ENCODE measurements at places on chromosomes 1 and 21. TPM values are rescaled to one million over a fixed set of nuclear protein-coding genes. Genes with fewer than 3 reads are reported as not detected.

DNA sequence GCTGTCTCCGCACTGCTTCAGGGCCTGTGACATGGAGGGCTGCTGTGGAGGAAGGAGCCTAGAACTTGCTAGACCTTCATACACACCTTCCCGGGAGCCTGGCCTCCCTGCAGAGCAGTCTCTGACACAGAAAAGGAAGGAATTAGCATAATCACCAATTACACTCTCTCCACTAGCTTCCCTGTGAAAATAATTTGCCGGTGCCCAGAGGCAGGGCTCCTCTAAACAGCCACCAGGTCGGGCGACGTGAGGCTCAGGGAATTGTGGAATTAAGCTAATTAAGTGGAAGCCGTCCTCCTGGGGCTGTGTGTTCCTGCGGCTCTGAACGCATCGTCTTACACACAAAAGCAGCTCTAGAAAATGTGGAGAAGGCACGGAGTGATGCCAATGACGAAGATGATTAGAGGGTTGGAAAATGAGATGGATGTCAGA lies 82.6 kb downstream of the NENF start:
- DNase-seq, result no peak

DNA sequence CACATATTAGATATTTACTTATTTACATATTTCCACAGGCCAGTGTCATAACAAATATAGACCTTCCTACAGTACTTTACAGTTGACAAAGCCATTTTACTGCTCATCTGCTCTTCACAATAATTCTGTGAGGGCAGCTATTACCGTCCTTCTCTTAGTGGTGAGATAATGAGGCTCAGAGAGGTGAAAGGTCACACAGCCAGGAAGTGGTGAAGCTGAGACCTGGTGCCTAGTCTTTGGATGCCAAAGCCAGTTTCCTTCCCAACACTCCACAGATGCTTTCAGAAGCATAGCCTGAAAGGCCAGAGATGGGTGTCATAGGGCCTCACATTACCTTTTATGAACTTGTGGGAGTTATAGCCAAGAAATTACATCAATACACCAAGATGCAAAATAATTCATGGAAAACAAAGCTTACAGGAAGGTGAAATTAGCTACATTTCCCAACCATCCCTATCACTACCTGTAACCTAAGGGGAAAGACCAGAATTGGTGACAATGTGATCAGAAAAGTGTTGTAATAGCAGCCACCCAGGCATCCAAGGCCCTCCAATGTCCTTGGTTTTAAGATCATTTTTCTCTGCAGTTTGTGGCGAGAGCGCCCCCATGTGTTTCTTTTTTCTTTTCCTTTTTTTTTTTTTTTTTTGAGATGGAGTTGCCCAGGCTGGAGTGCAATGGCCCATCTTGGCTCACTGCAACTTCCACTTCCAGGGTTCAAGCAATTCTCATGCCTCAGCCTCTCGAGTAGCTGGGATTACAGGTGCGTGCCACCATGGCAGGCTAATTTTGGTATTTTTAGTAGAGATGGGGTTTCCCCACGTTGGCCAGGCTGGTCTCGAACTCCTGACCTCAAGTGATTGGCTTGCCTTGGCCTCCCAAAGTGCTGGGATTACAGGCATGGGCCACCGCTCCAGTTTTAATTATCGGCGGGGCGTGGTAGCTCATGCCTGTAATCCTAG lies 26.5 kb upstream of the RPL11 start:
- no peak for DNase-seq

- no peak for DNase-seq
Observed at GRCh38 chr1:86971778-86972177, 57.3 kb downstream of the HS2ST1 start.

- no peak for DNase-seq
Observed at GRCh38 chr1:245990315-245991022, 516.6 kb downstream of the SMYD3 start.

GRCh38 chr1:67429528-67430357 lies 459 bp downstream of the SERBP1 start:
- DNase-seq, result no peak

- no peak for DNase-seq
Observed at GRCh38 chr1:197017558-197018146, 40.3 kb downstream of the CFHR5 start.

DNA sequence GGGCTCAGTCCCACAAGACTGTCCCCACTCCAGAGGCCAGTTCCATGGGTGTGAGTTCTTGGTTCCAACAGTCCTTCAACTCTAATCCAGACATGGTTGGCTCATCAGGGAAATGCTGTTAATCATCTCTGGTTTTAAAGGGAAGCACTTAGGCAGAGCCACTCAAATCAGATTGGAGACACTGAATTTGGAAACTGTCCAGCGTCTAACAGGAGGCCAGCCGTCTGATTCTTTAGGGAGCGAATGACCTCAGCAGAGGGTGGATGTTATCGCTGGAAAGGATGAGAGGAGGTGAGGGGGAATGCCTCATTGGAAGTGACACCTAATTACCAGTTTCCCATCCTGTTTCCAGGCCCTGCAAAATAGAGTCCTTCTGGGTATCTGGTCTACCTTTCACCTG lies 22.8 kb upstream of the LRRC38 start:
- no peak for DNase-seq

- no peak for DNase-seq
Observed at GRCh38 chr1:93080179-93080823, 1.2 kb downstream of the MTF2 start.

DNA sequence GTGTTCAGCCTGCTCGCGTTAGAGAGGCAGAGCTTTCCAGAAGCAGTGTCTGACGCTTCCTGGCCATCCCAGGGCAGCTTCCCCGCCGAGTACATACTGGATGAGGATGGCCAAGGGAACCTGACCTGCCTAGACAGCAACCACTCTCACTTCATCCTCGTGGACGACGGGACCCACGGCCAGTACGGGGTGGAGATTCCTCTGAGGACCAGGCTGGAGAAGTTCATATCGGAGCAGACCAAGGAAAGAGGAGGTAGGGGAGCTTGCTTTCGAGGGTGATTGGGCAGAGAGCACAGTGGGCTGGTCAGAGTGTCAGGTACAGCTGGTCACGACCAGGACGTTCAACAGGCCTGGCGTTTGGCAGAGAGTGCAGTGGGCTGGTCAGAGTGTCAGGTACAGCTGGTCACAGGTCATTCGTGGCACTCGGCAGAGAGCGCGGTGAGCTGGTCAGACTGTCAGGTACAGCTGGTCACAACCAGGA lies 22.4 kb downstream of the TRPM2 start:
- DNase-seq, result peak; percentile 53

GRCh38 chr21:31644643-31645042 lies 14.8 kb upstream of the SOD1 start:
- peak; percentile 41 for DNase-seq

- DNase-seq, result no peak
Observed at GRCh38 chr1:63643926-63644325, 50.7 kb downstream of the PGM1 start.

- no peak for DNase-seq
Observed at GRCh38 chr1:18354612-18355011, 126.1 kb upstream of the KLHDC7A start.

DNA sequence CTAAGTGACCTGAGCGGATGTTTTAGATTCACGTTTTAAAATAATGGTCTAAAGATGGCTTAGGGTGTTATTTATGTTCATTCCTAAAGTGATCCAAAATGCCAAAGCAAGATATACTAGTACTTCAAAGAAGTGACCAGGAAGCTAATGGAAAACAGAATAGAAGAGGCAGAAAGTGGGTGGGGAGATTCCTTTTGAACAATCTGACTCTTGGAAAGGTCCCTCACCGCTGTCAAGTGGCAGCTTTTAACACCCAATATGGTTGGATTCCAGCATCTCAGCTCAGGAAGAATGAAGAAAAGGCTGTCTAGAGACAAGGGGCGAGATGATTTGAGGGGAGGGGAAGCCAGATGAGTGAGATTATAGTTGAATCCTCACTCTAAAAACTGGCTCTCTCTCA lies 90.3 kb downstream of the SCMH1 start:
- no peak for DNase-seq

- DNase-seq, result no peak
Observed at GRCh38 chr1:186965847-186966246, 137.1 kb downstream of the PLA2G4A start.

DNA sequence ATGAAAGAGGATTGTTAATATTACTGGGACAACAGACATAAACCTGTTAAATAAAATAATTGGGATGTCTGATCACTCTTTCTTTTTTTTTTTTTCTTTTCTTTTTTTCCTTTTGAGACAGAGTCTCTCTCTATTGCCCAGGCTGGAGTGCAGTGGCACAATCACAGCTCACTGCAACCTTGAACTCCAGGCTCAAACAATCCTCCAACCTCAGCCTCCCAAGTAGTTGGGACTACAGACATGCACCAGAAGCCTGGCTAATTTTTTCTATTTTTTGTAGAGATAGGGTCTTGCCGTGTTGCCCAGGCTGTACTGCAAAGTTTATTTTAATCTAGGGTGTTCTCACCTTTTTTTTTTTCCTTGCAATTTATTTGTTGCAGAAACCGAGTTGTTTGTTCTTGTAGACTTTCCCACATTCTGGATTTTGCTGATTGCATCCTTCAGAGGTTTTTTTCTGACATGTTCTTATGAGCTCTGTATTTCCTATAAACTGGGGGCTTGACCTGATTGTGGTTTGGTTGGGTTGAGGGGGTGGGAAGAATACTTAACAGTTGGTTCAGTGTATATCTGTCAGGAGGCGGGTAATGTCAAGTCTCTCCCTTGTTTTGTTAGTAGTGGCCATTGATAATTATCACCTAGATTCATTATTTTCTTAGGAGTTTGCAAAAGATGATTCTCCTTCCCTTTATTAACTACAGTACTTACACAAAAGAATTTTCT lies 125.2 kb downstream of the MAST2 start:
- DNase-seq, result no peak

- no peak for DNase-seq
Observed at GRCh38 chr1:222461941-222462340, 86.0 kb downstream of the HHIPL2 start.

GRCh38 chr1:117034791-117035290 lies 25.3 kb upstream of the TTF2 start:
- no peak for DNase-seq

DNA sequence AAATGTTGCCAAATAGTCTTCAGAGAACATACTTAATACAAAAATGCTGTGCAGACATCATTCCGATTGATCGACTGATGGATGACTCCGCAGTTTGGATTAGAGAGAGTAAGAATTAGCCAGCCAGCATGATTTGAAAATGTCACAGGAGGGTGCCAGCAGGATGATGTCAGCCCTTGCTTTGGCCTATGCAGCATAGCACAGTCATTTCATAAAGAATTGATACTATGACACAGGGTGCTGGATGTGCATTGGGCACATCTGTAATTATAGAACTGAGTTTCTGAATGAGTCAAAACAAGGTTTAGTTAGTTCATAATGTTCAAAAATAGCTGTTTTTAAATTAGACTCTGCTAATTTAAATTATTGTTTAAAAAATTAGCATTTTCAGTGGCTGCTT lies 21.6 kb upstream of the TRAF5 start:
- no peak for DNase-seq

GRCh38 chr1:6912518-6912917 lies 127.3 kb downstream of the CAMTA1 start:
- DNase-seq, result peak; percentile 75

- no peak for DNase-seq
Observed at GRCh38 chr1:8747879-8748825, 69.3 kb downstream of the RERE start.

DNA sequence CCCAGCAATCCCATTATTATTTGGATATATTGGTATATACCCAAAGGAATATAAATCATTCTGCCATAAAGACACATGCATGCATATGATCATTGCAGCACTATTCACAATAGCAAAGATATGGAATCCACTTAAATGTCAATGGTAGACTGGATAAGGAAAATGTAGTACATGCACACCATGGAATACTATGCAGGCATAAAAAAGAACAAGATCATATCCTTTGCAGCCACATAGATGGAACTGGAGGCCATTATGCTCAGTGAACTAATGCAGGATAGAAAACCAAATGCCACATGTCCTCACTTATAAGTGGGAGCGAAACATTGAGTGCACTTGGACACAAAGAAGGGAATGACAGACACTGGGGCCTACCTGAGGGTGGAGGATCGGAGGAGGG lies 24.6 kb downstream of the KAZN start:
- DNase-seq, result no peak

DNA sequence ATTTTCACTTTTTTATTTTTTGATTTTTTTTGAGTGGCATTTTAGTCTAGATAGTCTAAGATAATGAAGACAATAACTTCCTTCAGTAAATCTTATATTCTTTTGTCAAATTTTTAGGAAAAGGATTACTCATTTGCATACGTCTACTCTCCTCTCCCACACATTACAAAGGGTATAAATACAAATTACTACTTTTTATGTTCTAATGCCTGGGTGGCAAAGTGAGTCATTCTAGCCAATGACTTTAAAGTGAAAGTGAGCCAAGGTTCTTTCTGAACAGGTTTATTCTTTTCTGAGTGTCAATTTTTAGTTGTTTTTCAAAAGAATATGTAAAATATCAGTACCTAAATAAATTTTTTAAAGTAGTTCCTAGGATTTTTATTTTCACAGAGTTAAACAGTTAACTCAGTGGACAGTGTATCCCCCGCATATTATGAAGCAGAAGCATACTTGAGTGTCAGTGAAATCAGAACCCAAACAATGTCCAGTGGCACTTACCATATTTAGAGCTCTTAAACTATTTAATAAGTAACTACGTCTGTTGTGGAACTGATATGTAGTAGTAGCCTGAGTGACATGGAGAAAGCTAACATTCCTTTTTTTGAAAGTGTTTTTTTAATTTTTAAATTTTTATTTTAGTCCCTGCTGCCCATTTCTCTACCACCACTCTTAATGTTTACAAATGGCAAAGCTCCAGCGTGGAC lies 141.7 kb downstream of the PHTF1 start:
- DNase-seq, result no peak

- no peak for DNase-seq
Observed at GRCh38 chr1:186202271-186202764, 172.7 kb downstream of the TPR start.

- DNase-seq, result no peak
Observed at GRCh38 chr1:201452866-201453265, 16.1 kb downstream of the PHLDA3 start.

- DNase-seq, result no peak
Observed at GRCh38 chr1:38716229-38716628, 143.3 kb downstream of the RRAGC start.

Gene ZNF593OS
- not detected for total RNA-seq

Gene CHD1L
- total RNA-seq, result 30.0 TPM

Gene SPATA1
- 0.71 TPM for total RNA-seq

Gene IGSF5
- not detected for total RNA-seq

Gene FCRL5
- total RNA-seq, result 0.13 TPM

Gene FGGY
- 13.8 TPM for total RNA-seq

Gene C1orf105
- not detected for total RNA-seq

Gene C1orf167
- 1.1 TPM for total RNA-seq

Gene FMO1
- 0.58 TPM for total RNA-seq

Gene CA6
- not detected for total RNA-seq

Gene GLIS1
- 2.1 TPM for total RNA-seq

Gene FCGR3B
- total RNA-seq, result 10.9 TPM

Gene STRIP1
- 28.3 TPM for total RNA-seq

Gene OR2AK2
- total RNA-seq, result not detected

Gene SASS6
- 2.2 TPM for total RNA-seq

Gene VANGL2
- total RNA-seq, result 1.7 TPM

Gene CAPN8
- total RNA-seq, result not detected

Gene HRNR
- total RNA-seq, result not detected

Gene NCF2
- total RNA-seq, result 40.8 TPM

Gene UBXN11
- 22.2 TPM for total RNA-seq

Gene CYP4X1
- total RNA-seq, result 4.3 TPM

Gene PBX1
- total RNA-seq, result 87.2 TPM

Gene HMCN1
- total RNA-seq, result 13.3 TPM

Gene NPR1
- total RNA-seq, result 156 TPM

Gene KLHL17
- 8.8 TPM for total RNA-seq

Gene DLGAP3
- total RNA-seq, result 0.51 TPM

Gene DHRS3
- total RNA-seq, result 495 TPM

All from mesenteric fat pad (tissue), 1 donor.